ENCODE measurements at places on chromosomes 6 and 20. TPM values are rescaled to one million over a fixed set of nuclear protein-coding genes. Genes with fewer than 3 reads are reported as not detected.

DSP gene
- total RNA-seq, result 33.9 TPM

TCF19 gene
- 12.7 TPM for total RNA-seq

PNLDC1 gene
- total RNA-seq, result not detected

HFE gene
- total RNA-seq, result 7.3 TPM

MOG gene
- total RNA-seq, result not detected

Measured in urinary bladder (tissue), 4 donors.